ENCODE measurements at places on chromosomes 7 and 10.

DNA sequence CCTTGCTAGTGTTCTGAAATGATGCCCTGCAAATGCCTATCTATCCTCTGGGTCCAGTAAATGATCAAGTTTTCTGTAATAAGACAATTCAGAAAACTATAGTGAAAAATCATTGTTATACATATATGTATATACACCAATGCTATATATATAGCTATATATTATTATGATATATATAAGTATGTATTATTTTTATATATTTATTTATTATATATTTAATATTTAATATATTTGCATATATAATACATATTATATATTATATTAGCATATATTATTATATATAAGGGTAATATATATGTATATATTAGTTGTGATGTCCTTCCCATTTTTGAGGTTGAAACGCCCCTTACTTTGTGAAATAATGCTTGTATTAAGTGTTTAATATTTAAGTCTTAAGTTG is 181.4 kb upstream of the CACNA2D1 start:
- no peak for DNase-seq

DNA sequence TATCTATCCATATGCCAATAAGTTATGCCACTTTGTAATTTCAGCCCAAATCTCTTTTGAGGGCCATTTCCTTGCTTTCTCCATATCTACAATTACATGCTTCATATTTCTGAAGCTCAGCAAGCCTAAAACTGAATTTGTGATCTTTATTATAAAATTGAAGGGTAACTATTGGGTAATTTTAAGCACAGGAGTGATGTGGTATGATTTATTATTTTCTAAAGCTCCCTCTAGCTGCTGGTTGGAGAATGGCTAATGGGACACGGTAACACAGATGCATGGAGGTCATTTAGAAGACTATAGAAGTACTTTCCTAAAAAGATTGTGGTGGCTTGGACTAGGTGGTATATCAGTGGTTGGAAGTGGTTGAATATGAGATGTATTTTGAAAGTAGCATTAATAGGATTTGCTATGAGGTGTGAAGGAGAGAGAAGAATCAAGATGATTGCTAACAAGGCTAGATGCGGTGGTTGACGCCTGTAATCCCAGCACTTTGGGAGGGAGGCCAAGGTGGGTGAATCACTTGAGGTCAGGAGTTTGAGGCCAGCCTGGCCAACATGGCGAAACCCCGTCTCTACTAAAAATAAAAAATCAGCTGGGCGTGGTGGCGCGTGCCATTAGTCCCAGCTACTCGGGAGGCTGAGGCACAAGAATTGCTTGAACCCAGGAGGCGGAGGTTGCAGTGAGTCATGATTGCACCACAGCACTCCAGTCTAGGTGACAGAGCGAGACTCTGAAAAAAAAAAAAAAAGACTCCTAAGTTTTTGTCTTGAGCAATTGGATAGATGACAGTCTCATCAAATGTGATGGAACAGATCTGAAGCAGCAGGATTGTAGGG is 13.9 kb downstream of the KLHDC10 start:
- DNase-seq: no peak

DNA sequence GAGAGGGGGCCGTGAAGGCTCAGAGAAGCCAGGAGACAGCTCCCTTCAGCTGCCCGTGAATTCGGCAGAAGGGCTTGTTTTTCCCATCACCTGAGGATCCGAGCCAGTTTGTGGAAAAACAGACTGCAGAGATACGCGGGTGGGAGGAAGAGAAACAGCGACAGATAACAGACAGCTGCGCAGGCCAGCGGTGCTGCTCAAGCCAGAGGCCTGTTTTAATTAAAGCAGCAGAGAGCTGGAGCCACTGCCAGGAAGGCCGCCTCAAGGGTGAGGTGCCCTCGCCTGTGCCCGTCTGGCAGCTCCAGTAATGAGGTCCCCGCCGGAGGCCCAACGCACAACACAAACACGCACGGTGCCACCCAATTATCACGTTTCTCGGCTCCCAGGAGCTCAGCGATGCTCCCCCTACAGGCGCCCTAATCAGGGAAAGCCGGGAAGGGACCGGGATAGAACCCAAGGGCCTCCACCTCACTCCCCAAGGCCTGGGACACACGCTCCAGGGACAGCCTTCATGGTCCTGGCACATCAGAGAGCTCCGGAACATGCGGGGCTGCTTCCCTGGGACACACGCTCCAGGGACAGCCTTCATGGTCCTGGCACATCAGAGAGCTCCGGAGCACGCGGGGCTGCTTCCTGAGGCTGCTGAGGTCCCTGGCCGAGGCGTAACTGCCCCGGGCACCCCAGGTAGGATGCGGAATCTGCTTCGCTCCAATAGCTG is 60.6 kb upstream of the DNAAF5 start:
- no peak for DNase-seq

- DNase-seq: no peak
Observed at GRCh38 chr7:104791080-104791479, 222.9 kb upstream of the KMT2E start.

GRCh38 chr7:122092964-122093797 is 50.9 kb downstream of the AASS start:
- peak; percentile 38 for DNase-seq

Data from NCI-H2107 (cell line).